ENCODE measurements at places on chromosomes 12 and 14. TPM values are rescaled to one million over a fixed set of nuclear protein-coding genes. Genes with fewer than 3 reads are reported as not detected.

Gene KRT83
- not detected for total RNA-seq

Gene LRP1-AS
- not detected for total RNA-seq

Gene TAS2R20
- 3.9 TPM for total RNA-seq

Gene OTOGL
- 0.35 TPM for total RNA-seq

Gene TEAD4
- 137 TPM for total RNA-seq

DNA sequence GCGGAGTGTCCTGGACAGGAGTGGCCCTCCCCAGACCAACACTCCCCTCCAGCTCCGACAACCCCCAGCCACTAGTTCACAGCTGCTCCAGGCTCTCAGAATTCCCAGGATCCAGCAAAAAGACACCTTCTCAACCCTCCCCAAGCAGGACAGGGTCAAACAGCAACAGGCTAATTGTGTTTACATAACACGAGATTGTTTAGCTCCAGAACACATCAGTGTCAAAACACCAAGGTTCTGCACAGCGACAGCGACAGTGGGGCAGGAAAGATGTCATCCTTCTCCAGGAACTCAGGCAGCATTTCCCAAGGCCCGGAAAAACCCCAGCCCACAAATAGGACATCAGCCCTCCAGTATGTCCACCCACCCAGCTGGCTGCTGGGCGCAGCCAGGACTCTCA lies 16.5 kb downstream of the ITPK1 start:
- H3K36me3 ChIP-seq: no peaks in the 10 kb centered on the region
- DNase-seq: no peak
- no peak overlapping the region for H3K4me3 ChIP-seq
- no peaks in the 10 kb centered on the region for H3K27me3 ChIP-seq
- H3K4me1 ChIP-seq: peaks cover 5% of the 10 kb centered on the region

GRCh38 chr12:69405566-69405865 lies 46.0 kb downstream of the YEATS4 start:
- H3K27ac ChIP-seq: no peak overlapping the region
- no peaks in the 10 kb centered on the region for H3K4me1 ChIP-seq
- H3K4me3 ChIP-seq: no peak overlapping the region
- H3K36me3 ChIP-seq: no peaks in the 10 kb centered on the region
- no peak for DNase-seq

DNA sequence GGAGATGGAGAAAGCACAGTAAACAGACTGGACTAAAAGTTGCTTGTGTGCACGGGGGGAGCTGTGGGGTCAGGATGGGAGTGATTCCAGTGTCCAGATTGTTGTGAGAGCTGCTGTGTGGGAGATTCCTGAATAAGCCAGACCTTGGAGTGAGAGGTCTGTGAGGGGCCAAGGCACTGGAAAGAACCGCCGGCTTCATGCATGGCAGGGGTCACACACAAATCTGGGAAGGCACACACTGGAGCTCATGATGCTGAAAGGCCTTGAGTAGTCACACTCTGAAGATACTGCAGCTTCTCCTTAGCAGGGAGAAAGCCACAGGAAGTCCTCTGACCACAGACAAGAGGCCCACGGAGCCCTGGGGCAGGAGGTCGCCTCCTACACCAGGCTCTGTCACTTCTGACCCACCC lies 23.1 kb downstream of the ADCY6 start:
- DNase-seq: no peak
- no peaks in the 10 kb centered on the region for H3K27me3 ChIP-seq
- peaks cover 7% of the 10 kb centered on the region for H3K4me1 ChIP-seq

DNA sequence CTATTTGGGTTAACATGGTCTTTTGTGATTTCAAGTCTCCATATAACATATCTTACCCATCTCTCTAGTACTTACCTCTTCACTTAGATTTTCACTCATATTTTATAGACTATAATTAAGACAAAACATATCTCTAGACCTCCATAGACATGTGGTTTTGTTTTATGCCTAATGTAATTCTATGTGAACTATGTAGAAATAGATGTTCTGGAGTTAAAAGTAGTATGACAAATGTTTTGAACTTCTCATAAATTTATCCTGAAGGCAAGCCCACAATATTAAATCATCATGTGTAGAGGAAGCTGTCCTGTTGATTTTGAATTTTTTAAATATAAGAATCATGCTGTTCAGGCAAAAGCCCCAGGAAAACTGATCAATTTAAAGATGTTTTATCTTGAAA lies 169.2 kb downstream of the SYT1 start:
- H3K4me3 ChIP-seq: no peak overlapping the region
- no peaks in the 10 kb centered on the region for H3K36me3 ChIP-seq
- no peak overlapping the region for H3K27ac ChIP-seq
- no peaks in the 10 kb centered on the region for H3K27me3 ChIP-seq
- DNase-seq: no peak

- H3K4me3 ChIP-seq: no peak overlapping the region
- H3K27me3 ChIP-seq: no peaks in the 10 kb centered on the region
These were observed 5.2 kb upstream of the RIMKLB start for GRCh38 chr12:8692573-8692972.

DNA sequence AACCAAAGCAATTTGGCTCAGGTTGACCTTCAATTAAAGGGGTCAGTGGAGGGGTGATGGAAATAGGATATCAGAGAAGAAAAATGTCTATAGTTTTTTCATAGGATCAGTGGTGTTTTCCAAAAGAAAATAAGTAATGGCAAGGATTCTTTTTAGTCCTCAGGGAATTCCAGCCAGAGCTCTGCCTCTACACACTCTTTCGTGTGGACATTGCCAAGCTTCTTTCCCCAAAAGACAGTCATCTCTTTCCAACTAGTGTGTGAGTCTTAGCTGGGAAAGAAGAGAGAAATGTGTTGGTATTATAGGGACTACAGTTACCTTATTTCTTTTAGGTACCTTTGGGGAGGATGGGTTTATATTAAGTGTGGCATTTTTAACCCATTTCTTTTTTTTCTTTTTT lies 46.5 kb downstream of the RBMS2 start:
- H3K4me1 ChIP-seq: peaks cover 4% of the 10 kb centered on the region
- H3K27me3 ChIP-seq: no peaks in the 10 kb centered on the region
- H3K36me3 ChIP-seq: no peaks in the 10 kb centered on the region

GRCh38 chr14:56899829-56900228 lies 89.5 kb upstream of the OTX2 start:
- no peak overlapping the region for H3K4me3 ChIP-seq
- DNase-seq: peak; percentile 82
- peaks cover 67% of the 10 kb centered on the region for H3K4me1 ChIP-seq
- no peaks in the 10 kb centered on the region for H3K36me3 ChIP-seq
- peaks cover 50% of the 10 kb centered on the region for H3K27me3 ChIP-seq
- H3K27ac ChIP-seq: peak overlapping the region; percentile 70

DNA sequence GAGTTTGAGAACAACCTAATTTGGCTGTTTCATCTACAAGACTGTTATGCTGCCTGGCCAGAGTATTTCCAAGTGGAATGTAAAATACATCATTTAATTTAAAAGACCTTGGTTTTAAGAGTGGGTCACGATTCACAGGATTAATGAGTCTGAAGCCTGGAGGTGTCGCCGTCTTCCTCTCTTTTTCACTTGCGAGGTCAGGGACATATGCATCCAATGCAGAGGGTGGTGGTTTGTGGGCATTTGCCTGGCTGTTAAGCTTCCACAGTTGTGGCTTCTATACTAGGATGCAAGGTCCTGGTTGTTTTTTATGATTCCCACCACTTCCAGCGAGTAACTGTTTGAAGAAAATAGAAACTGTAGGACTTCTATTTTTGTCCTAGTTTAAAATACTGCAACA lies 22.8 kb upstream of the RASSF3 start:
- peak; percentile 18 for DNase-seq
- H3K4me3 ChIP-seq: no peak overlapping the region
- H3K27me3 ChIP-seq: no peaks in the 10 kb centered on the region
- no peak overlapping the region for H3K27ac ChIP-seq

- no peak overlapping the region for H3K4me3 ChIP-seq
- H3K36me3 ChIP-seq: no peaks in the 10 kb centered on the region
- H3K4me1 ChIP-seq: no peaks in the 10 kb centered on the region
- no peaks in the 10 kb centered on the region for H3K27me3 ChIP-seq
These were observed 49.4 kb downstream of the CD9 start for GRCh38 chr12:6249580-6249979.

DNA sequence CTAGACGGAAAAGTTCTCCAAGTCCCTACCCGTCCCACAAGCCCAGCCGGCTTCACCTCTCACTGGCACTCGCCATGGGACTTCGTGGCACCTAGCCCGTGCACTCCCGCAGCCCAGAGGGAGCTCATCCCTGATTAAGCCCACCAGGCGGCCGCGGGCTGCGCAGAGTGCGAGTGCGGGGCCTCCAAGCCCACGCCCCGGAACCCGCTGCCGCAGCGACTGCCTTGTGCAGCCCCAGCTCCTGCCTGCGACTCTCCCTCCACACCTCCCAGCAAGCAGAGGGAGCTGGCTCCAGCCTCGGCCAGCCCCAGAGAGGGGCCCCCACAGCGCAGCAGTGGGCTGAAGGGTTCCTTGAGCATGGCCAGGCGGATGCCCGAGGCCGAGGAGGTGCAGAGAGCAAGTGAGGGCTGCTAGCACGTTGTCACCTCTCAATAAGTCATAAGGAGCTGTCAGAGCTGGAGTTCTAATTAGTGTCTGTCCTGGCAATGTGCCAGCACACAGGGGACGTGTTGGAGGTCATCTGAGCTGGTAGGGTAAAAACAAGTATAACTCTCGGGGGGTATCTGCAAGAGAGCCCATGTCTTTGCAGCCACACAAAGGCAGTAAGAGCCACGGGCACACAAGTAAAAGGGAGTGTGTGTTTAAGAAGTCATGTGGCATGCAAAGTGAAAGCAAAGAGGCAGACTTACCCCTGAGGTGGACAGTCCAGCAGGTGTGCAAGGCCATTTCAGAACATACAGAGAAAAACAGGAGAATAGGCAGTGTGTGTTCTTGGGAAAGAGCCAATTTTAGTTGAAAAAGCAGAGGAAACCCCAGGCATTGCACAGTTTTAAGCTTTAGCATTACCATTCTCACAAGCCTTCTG lies 27.1 kb upstream of the TMTC2 start:
- no peak for DNase-seq
- H3K4me3 ChIP-seq: no peak overlapping the region
- H3K27ac ChIP-seq: no peak overlapping the region
- no peaks in the 10 kb centered on the region for H3K27me3 ChIP-seq
- peaks cover 7% of the 10 kb centered on the region for H3K4me1 ChIP-seq

- no peaks in the 10 kb centered on the region for H3K36me3 ChIP-seq
- H3K4me3 ChIP-seq: no peak overlapping the region
- DNase-seq: no peak
- no peak overlapping the region for H3K27ac ChIP-seq
- peaks cover 8% of the 10 kb centered on the region for H3K4me1 ChIP-seq
- no peaks in the 10 kb centered on the region for H3K27me3 ChIP-seq
These were observed 1026.9 kb downstream of the LRFN5 start for GRCh38 chr14:42633504-42634095.

GRCh38 chr12:66776974-66777373 lies 98.1 kb upstream of the GRIP1 start:
- H3K4me3 ChIP-seq: no peak overlapping the region
- DNase-seq: no peak
- H3K27me3 ChIP-seq: no peaks in the 10 kb centered on the region
- no peaks in the 10 kb centered on the region for H3K36me3 ChIP-seq

DNA sequence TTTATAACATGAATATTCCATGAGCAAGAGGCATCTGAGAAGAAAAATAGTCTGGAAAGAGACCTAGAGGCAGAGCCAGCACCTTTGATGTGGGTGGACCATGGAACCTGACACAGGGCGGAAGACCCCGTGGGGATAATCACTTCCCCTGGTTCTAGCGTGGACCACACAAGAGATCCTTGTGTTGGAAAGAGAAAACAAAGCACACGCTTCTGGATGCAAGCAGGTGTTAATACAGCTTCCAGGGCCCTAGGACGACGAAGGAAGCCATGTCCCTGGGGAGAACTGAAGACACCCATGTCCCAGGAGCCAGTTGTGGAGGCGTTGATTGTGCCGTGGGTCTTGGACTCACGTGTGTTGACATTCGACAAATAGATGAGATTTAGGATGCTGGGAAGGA lies 102.9 kb downstream of the ADGRD1 start:
- H3K36me3 ChIP-seq: no peaks in the 10 kb centered on the region
- H3K27ac ChIP-seq: no peak overlapping the region
- no peak for DNase-seq
- no peaks in the 10 kb centered on the region for H3K27me3 ChIP-seq
- no peaks in the 10 kb centered on the region for H3K4me1 ChIP-seq

DNA sequence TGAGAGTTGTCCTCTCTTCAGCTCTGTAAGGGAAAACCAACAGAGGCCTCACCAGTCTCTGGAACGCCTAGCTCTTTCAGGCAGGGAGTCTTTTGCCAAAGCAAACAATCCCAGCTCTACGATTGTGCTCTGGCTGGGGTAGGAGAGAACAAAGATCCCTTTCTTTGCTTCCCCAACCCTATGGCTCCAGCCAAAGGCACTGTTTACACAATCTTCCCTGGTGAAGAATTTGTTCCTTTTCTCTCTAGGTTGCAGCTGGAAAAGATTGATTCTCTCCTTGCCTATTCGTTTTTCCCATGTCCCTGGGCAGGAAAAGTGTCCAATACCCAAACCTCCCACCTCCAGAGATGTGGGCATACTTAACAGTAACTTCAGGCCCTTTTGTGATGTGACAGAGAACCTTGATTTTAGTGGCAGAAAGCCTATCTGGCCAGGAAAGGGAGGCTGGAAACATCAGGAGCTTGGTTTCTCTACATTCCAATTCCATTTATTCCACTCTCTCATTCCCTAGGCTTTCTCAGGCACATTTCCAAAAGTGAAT lies 16.8 kb downstream of the ATP5MC2 start:
- H3K27ac ChIP-seq: peak overlapping the region; percentile 88
- H3K4me3 ChIP-seq: no peak overlapping the region
- no peaks in the 10 kb centered on the region for H3K27me3 ChIP-seq
- peaks cover 7% of the 10 kb centered on the region for H3K36me3 ChIP-seq

GRCh38 chr12:29238822-29239291 lies 89.8 kb downstream of the FAR2 start:
- H3K27me3 ChIP-seq: no peaks in the 10 kb centered on the region
- H3K4me3 ChIP-seq: no peak overlapping the region
- no peaks in the 10 kb centered on the region for H3K36me3 ChIP-seq
- H3K4me1 ChIP-seq: peaks cover 18% of the 10 kb centered on the region
- no peak for DNase-seq
- no peak overlapping the region for H3K27ac ChIP-seq

DNA sequence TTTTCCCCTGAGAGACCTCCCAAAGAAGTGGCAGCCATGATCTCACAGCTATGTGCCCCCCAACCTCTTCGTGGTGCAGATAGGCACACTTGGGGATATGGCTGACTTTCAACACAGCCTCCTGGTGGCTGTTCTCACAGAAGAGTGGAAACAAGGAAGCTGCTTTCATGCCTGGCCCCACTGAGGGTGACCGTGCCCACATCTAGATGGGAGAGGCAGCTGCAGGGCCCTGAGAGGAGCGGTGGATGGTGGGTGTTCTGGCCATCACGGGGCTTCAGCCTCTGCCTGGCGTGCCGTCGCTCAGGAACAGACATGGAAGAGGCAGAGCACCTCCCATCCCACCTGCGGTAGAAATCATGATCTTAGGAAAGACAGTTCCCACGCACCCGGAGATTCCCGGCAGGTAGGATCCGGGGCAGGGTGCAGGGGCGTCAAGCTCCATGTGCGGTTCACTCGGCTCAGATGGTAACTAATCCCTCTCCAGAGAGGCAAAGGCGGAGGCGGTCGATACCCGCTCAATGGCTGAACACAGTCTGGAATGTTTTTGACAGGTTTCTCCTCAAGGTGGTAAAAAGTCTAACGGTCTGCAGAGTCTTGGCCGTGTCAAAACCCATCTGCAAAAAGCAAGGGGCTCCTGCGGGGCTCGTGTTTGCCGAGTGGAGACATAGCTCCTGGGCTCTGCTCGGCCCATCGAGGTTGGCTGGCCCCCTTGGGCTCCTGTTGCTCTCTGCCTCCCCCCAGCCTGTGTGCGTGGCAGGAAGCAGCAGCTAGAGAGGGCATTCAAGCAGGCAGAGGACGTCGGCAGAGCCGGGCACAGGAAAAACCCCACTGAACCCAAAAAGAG lies 225.2 kb upstream of the RTL1 start:
- no peak overlapping the region for H3K27ac ChIP-seq
- H3K27me3 ChIP-seq: no peaks in the 10 kb centered on the region
- H3K36me3 ChIP-seq: no peaks in the 10 kb centered on the region
- DNase-seq: no peak
- H3K4me3 ChIP-seq: no peak overlapping the region
- H3K4me1 ChIP-seq: no peaks in the 10 kb centered on the region
